ENCODE measurements at places on chromosomes 11 and 22.

DNA sequence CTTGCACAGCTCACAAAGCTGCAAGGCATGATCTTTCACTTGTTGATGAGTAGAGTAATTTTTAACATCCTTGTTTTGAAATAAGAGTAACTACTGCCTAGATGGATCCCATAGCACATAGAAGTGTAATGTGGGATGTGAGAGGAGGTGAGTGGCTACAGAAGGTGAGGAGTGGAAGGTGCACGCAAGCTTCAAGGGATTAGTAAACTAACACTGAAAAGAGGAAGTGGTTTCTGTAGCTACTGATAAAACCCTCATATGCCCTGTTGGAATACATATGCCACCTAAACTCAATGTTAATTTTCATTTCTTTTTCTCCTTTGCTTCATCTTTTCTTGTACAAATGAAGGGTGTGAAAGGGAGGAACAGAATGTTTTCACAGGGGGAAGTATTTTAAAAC lies 22.0 kb upstream of the CTSC start:
- no peak for DNase-seq

GRCh38 chr11:113634940-113635575 lies 71.0 kb downstream of the TMPRSS5 start:
- DNase-seq = no peak

GRCh38 chr22:44111562-44112155 lies 69.1 kb upstream of the PARVG start:
- no peak for DNase-seq

DNA sequence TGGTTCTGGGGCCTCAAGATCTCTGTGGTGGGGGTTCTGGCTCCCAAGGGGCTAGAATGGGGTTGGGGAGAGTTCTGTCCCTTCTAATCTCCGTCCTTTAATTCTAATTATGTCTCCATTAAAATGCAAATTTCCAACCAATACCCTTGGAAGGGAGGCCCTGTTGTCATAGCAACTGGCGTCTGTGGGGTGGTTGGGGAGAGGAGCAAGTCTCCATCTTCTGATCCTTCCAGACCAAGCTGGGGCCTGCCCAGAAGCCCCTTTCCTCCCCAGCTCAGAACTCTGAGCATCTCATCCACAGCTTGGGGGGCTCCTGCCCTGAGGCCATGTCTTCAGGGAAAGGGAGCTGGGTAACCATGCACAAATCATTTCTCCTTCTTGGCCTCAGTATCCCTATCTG lies 5.4 kb upstream of the RPS19BP1 start:
- DNase-seq = no peak

- no peak for DNase-seq
These were observed 76.5 kb downstream of the TMPRSS5 start for GRCh38 chr11:113629562-113629961.

DNA sequence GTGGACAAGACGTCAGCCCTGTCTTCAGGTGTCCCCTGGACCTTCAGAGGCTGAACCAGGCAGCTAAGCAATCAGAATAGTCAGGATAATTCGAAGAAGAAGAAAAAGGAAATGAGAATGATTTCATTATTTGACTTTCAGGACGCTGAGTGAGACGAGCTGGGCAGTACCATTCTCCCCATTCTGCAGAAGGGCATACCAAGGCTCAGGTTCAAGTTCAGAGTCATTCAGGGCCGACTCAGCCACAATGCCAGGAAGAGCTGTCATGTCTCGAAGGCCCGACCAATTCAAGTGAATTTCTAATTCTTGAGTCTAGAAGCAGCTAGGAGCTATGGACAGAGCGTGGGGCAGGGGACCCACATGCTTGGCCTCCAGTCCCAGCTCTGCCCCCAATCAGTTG lies 33.8 kb upstream of the CD82 start:
- no peak for DNase-seq

DNA sequence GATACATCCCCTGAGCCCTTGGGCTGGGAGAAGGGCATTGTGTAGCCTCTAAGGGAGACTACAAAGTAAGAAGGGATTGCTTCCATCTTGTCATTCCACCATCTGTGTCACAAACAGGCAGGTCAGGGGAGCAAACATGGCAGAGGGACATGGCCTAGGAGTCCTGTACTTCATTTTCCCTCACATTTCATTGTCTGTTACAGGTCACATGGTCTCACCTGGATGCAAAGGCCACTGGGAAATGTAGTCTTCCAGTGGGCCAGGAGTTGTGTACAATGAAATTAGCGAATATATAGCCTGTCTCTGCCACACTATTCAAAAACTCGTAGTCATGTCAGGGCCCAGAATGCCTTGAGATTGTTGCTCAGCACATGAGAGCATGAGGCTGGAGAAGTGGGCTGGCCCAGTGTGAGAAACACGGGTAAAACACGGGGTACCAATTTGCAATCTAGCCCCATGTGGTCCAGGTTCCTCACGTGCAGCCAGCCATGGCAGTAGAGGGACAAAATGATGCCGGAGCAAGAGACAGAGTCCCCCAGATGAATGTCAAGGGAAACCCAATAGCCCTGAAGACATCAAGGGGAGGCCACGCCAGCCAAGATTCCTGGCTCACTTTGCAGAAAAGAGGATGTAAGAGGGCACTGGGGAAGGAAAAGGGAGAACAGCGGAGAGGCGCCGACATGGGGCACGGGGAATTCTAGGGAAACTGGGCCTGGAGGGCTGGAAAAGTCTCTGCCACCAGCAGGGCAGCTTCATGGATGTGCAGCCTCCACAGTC lies 47.7 kb upstream of the EMID1 start:
- no peak for DNase-seq

GRCh38 chr11:104967534-104968354 lies 630 bp downstream of the CASP4 start:
- DNase-seq = no peak

All from cerebellar nuclear complex (tissue), 1 donor.